ENCODE measurements at places on chromosomes 11 and 22. TPM values are rescaled to one million over a fixed set of nuclear protein-coding genes. Genes with fewer than 3 reads are reported as not detected.
A peak's percentile ranks its signal among the peaks of the same experiment; 100 is the strongest.

GRCh38 chr11:133515107-133515506 is 17.2 kb downstream of the OPCML start:
- no peak for DNase-seq

DNA sequence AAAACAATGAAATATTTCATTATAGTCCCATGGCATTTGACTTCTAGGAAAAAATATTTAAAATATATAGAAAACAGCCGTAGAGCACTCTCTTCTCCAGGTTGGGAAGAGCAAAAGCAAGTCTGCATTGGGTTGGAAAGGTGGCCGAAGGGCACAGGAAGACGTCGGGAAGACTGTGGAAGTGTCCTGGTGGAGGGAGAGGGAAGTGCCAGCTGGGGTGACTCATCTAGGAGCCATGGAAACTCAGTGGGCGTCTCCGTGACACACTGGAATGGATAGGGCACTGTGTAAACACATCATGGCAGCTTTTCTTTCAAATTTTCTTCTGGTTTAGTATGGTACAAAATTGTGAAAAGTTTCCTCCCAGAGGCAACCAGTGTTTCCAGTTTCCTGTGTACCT is 12.7 kb downstream of the GTPBP1 start:
- DNase-seq = peak; percentile 80

DNA sequence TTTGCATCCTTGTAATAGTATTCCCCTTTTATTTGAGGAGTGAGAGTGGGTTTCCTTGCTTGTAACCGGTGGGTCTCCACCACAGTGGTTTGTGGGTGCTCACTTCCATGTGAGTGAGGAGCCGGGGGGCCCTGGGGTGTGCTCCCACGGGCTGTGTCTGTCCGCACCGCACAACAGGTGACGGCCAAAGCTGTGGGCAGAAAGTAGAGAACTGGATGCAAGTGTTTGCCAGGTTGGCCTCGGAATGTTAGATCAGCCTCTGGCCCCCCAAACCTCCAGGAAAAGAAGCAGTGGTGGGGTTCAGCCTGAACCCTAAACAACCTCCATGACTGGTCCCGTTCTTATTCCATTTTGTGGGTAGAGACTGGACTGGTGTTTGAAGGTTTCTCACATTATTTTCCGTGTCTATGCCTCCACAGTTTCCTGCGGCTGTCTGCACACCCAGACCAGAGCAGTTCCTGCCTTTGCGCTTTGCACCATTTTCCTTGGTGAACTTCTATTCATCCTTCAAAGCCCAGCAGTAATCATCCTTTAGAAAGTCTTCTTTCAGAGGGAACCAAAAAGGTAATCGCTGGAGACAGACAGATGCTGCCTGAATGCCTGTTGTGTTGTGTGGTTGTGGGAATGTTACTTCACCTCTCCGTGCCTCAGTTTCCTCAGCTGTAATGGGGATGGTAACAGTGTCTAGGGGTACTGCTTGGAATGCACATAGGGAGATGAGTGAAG is 77.2 kb downstream of the MYEOV start:
- no peak for DNase-seq

DNA sequence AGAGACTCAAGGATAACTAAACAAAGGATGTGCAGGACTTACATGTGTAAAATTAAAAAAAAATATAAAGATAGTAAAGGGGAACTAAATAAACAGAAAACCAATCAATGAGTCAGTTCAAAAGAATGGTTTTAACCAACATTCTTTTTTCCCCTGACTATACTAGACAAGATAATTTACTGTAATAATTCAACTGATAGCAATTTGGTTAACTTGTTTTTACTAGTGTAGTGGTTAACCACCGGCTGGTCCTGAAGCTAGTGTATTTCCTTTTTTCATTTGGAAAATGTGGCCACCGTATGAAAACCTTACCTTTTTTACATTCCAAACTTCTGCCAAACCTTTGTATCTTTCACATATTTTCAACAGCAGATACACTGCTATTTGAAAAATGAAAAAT is 123.1 kb downstream of the ARHGAP42 start:
- no peak for DNase-seq

GRCh38 chr11:57256119-57256518 is 19.1 kb upstream of the APLNR start:
- no peak for DNase-seq

OR51B5 gene
- 3.6 TPM for total RNA-seq

C11orf54 gene
- total RNA-seq = 23.3 TPM

All from cardiac muscle cell (in vitro differentiated cells and primary cell).